ENCODE measurements at places on chromosomes 2 and 18.

DNA sequence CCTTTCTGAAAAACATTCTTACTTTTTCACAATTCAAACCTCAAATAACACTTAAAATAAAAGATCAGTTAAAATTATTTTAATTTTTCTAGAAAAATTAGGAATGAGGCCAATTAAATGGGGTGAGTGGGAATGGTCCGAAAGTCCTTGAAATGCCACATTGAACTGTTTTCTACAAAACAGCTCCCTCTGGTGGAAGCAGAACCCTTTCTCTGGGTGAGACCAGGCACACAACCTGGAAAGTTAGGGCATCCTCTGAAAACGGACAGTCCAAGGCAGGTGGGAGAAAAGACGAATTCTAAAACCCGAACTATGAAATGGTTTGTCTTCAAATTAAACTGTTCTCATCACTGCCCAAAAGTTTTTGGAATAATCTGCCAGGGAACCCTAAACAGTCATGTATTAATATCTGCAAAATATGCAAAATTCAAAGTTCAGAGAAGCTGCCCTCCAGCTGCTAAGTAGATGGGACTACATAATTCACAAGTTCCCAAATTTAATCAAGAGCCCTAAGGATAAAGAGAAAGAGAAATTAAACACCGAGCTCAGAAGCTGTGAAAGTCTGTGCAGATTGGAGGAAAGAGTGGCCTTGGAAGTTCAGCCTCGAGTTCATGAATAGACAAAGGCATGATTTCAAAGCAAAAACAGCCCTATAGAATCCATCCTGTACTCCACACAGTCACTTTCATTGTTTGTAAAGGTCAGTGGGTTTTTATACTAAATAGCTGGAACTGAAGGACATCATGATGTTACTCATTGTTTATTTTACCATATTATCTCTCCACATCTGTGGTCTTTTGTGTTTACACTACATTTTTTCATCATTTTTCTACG lies 108.3 kb downstream of the PIEZO2 start:
- no peak for DNase-seq

GRCh38 chr2:130951018-130951417 lies 114.3 kb downstream of the ARHGEF4 start:
- no peak for DNase-seq

DNA sequence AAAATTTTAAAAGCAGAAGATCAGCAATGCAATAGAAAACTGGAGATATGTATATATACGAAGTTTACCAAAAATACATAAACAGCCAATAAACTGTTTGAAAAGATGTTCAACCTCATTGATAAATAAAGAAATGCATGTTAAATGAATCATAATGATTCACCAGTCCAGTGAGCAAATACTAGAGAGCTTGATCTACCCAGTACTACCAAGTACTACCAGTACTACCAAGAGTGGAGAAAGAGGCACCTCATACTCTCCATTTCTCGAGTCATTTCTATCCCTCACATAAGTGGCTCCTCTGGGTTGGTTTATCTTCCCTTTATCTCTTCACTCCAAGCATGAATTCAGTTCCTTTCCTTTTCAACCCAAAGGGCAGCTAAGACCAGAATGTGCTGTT lies 138.9 kb downstream of the MREG start:
- no peak for DNase-seq

GRCh38 chr2:15073664-15074063 lies 441.1 kb downstream of the LRATD1 start:
- DNase-seq = no peak

DNA sequence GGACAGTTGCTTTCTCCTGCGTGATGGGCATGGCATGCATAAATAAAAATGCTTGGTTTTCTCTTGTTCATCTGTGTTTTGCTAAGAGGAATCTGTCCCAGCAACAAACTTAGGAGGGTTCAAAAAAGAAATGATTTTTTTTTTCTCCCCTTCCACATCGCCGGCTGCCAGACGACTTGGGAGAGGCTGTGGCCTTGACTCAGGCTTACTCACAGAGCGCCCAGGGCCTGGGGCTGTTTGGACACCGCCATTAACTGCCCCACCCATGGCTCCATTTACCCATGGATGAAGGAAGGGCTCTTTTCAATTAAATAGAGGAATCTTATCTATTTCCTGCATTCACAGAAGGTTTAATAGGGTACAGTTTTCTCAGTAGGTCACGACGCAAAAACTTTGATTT lies 22.3 kb upstream of the SERPINB5 start:
- no peak for DNase-seq

DNA sequence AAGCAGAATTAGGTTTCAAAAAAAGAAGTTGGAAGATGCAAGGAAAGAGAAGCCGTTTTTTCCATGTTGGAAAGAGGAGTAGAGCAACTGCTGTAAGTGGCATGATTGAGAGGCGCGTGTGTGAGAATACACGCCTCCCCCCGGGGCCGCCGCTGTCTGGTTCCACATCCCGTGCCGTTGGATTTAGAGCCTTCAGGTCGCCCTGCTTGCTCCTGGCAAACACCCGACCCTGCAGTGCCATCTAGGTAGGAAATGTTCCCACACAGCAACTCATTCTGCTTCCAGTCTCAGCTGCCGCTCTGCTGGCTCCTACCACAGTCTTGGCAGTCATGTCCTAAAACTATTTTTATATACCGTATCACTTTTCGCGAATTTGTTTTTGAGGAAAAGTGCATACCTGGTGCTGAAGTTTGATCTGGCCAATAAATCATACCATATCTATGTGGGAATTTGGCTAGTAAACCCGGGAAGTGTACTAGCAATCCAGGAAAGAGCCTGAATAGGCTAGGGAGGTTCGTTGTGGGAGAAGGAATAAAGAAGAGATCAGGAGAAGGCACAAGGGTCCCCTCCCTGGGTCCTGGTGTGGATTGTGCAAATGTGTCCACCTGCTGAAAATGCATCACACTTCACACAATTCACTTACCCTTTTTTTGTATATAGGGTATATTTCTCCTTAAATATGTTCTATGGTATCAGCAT lies 372.7 kb downstream of the FBXO15 start:
- DNase-seq = no peak

DNA sequence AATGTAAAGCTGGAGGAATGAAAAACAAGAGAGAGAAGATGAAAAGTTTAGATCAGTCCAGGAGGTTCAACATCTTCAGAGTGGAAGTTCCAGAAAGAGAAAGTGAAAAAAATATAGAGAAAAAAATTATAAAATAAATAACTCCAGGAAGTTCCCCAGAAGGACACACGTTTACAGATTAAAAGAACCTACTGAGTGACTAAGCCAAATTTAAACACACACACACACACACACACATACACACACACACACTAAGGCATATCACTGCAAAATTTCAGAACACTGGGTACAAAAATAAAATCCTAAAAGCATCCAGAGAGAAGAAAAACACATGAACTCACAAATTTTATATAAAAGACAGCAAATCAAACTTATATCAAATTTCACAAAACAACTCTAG lies 85.9 kb upstream of the PMAIP1 start:
- no peak for DNase-seq

GRCh38 chr18:52953387-52953786 lies 613.4 kb downstream of the DCC start:
- no peak for DNase-seq

- DNase-seq = no peak
These were observed 28.4 kb downstream of the MFSD6 start for GRCh38 chr2:190436557-190436956.

DNA sequence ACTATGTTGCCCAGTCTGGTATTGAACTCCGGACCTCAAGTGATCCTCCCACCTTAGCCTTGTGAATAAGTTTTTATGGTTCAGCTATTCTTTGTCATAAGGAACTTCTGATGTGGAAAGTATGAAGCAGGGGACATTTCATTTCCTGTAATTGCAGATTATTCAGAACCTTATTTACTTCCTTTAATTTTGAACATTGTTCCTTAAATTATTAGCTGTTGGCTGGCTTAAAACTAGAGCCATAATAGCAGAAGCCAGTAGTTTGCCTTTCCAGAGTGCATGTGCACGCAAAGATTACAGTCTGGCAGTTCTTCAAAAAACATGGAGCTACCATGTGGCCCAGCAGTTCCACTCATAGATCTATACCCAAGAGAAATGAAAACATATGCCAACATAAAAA lies 53.1 kb downstream of the PMS1 start:
- no peak for DNase-seq

- DNase-seq = no peak
These were observed 202.2 kb downstream of the RNF152 start for GRCh38 chr18:61690418-61691138.

GRCh38 chr2:32479993-32480392 lies 123.2 kb downstream of the BIRC6 start:
- no peak for DNase-seq

DNA sequence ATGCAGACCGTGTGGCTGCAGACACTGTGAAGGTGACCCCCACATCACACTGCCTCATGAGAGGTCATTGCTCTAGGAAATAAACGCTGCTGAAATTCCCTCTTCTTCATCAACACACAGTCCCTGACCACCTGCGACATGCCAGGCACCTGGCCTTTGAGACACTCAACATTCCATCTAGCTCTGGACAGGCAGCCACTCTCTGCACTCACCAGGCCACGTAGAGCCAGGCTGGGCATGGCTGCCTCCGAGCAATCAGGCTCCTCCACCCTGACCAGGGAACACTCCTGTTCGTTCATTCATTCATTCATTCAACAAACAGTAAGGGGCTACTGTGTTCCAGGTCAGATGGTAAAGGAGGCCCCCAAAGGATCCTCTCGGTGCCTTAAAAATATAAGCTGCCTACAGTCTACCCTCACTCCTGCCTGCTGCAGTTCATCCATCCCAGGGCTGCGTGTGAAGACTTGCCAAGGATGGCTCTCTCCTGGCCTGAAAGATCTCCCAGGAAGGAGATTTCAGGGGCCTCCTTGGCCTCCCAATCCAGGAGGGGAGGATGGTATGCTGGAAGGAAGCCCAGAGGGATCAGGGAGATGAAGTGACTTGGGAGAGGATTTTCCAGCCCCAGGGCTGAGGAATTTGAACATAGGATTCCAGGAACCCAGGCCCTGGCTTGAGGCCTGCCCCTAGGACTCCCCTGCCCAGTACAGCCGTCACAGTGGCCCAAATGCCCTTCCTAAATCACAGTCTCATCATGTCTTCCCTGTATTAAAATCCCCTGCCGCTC lies 66.7 kb downstream of the TNS1 start:
- DNase-seq = no peak

DNA sequence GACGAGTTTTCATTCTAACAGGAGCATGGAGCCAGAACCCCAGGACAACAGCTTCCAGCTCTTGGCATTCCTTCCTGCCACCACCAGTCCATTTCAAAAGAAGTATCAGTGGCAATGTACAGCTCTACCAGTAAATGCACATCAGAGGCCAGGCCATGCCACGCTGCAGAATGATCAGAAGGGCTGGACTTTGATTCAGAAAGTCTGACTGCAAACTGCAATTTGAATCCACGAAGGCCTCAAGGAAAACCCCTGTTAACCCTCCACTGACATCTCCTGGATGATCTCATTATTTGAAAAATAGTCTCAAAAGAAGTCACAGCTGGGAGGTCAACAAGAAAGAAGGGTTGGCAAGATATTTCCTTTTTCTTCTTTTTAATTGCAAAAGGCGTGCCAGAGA lies 119.2 kb downstream of the MYO5B start:
- DNase-seq = no peak

DNA sequence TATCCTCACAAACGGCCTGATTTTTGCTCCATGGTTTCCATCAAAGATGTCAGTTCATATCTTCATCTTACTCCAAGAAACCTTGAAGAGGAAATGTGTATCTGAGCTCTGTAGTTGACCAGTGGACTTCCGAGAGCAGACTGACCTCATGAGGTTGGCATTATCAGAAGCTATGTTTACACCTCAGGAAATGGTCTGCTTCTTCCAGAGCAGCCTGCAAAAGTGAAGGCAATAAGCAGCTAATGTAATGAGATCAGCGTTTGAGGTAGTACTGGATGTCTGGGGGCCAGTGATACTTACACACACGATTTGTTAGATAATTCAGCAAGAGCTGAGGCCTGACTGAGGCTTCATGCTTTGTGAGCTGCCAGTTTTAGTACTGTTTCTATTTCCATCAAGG lies 189.7 kb downstream of the LRRTM1 start:
- DNase-seq = no peak

DNA sequence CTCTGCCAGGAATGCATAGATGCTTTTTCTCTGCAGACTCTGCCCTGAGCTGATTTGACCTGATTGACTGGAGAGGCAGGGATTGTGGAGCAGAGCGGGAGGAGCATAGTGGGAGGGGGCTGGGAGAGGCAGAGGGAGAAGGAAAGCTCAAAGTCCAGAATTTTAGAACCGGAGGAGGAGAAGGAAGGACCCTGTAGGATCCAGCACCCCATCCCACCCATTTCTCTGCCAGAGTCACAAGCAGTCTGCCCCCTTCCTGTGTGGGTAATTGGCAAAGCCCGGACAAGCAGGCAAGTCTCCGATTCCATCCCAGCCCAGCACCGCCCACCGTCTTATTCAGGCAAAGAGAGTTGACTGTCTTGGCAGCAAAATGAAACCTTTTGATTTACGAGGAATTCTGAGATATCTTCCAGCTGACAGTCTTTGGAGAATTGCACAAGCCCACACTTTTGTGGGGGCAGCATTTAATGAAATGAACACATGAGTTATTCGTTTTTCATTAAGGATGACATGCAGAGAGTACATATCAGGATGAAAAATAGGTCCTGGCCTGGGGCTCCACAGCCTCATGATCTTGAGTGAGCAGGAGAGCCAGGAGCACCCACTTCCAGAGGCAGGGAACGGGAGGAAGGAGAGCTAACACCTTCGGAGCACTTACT lies 103.1 kb downstream of the MCFD2 start:
- DNase-seq = no peak

- no peak for DNase-seq
These were observed 46.5 kb upstream of the NFU1 start for GRCh38 chr2:69483696-69484095.

DNA sequence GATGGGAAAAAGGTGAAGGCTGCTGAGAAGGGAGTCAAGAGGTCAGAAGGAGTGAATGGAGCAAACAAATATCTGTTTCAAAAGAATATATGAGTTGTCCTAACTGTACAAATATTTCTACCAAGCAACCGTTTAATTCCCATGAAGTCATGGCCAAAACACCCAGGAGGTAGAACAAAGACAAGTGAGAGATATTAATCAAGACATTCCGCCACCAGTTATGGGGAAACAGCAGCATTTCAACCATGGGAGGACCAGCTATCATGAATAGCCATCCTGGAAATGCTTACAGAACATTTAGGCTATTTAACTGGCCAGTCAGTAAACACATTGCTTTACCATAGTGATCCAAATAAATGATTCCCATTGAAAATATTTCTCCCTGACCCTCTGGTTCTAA lies 396.3 kb downstream of the IRS1 start:
- no peak for DNase-seq

DNA sequence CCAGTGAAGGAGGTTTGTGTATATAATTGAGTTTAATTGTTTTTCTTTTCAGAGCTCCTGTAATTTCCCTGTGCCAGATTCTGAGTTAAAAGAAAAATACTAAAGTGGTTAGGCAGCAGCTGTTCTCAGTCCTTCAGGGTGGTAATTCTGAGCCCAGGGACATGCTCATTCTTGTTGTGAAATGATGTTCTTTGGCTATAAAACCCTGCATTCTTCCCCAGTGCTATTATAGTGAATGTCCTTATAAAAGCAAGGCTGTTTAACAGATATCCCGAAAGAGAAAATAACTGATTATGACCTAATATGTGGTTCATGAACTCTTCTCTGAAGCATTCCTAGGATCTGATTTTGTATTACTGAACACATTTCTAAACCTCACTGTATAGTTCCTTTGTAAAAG lies 34.0 kb downstream of the ADAM23 start:
- DNase-seq = no peak

- no peak for DNase-seq
These were observed 205.7 kb downstream of the NEDD4L start for GRCh38 chr18:58249712-58250111.
